GM23338 (cell line): ENCODE measurements at places on chromosomes 6 and 20.

- no peak for DNase-seq
These were observed 6.0 kb downstream of the CLPSL1 start for GRCh38 chr6:35786810-35787209.

DNA sequence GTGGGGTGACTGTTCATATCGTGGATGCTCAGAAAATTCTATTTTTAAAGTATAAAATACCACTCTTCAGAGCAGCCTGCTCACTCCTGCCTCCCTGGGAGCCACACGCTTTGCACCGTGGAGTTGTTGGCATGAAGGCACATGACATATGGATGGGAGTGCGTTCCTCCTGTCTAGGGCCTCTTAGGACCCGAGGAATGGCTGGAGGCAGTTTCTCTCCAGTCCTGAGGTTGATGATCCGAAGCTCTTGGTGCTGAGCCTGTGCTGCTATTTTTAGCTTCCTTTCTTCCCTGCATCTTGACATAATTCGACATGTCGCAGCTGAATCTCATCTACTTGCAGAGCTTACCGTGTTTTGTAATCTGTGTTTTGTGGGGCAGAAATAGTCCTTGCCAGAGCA, 73.9 kb downstream of the PHACTR3 start:
- no peak for DNase-seq

DNA sequence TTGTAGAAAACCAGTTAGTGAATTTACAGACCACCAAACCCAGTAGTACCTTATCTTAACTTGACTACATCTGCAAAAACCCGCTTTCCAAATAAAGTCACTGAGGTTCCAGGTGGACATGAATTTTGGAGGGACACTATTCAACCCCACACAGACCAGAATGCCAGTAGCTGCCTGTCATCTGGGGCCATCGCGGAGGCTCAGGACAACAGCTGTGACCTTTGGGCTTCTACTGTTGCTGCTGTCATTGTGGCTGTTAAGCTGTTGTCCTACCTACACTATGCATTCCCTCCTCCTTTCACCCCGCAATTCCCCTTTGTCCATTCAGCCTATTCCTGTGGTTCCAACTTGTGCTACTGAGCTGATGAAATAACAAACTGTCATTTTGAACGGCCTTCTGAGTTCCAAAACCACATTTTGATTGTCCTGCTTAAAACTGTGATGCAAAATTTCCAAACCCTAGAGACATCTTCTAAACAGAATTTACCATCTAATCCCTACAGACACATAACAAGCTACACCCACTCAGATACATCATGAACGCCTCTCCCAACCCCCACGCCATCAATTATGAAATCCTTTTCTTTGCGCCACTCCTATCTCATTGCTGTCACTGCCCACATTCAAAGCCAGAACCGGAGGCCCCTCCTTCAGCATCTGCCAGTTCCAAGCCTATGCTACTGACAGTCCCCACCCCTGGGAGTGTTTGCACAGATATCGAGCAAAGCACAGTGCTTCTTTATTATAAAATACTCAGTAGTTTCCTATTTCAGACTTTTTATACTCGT, 125.0 kb downstream of the C6orf118 start:
- DNase-seq = no peak

DNA sequence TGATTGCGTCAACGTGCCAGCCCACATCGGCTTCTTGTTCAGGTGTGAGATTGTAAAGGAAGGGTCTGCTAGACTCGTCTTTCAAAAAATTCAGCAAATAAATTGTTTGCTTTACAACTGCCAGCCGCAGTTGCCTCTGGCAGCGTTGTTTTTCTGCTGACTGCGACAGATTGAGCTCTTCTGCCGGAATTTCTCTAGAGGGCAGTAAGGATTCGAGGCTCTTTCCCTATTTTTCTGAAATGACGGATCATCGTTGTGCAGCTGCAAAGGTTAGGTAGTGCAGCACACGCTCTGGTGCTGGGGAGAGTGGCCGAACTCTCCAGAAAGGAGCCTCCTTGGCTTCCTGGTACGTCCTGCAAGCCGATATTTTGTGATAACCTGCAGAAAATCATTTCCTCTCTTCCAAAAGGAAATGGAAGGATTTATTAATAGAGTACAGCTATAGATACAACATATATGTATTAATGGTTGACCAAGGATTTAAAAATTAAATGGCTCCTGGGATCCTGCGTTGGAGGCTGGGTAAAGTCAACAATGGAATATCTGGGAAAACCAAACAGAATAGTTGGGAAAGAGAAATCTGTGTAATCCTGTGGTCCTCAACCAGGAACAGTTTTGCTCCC, 121.9 kb upstream of the ZFP64 start:
- DNase-seq = peak; percentile 79

DNA sequence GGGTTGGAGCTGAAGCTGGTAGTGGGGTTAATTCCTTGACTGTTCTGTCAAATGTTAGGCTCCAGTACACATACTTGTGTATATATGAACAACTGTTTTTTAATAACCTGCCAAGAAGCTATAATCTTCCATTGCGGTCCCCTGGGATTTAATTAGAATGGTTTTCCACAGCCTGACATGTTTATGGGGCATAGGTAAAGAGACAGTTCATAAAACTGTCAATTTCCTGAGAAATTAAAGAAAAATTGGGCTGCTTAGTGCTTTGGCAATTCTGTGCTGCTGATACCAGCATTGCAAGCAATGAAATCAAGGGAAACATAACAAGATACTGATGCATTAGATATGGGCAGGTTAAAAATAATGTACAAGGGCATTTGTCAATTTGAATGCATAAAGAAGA, 314.1 kb upstream of the SLC35B3 start:
- no peak for DNase-seq

DNA sequence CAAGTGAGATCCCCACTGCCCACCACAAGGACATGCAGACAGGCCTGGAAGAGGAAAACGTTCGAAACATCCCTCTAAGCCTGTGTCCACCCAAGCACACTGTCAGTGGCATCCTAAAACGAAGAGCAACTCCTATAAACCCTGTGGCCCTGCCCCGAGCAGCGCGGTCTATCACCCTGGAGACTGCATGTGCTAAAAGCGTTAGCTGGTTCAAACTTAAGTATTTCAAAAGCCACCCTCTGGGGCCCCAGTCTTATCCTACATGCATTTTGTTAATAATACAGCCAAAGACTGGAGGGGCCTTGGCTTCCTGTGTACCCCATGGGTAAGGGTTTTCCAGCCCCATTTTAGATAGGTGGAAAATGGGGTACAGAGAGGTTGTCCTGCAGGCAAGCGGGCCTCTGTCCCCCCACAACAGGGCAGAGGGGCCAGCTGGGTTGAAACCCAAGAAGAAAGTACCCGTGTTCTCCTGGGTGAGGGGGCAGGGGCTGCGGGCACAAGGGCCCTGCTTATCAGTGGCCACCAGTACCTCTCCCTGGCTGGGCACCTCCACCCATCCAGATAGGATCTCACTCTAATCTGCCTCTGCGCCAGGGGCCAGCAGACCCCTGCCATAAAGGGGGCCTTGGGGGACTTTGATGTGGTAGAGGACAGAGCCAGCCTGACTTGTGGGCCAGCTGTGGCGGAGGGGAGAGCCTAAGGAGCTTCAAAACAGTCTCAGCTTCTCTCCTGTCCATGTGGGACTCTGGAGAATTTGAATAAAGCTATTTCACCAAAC, 28.3 kb downstream of the PREX1 start:
- DNase-seq = no peak

DNA sequence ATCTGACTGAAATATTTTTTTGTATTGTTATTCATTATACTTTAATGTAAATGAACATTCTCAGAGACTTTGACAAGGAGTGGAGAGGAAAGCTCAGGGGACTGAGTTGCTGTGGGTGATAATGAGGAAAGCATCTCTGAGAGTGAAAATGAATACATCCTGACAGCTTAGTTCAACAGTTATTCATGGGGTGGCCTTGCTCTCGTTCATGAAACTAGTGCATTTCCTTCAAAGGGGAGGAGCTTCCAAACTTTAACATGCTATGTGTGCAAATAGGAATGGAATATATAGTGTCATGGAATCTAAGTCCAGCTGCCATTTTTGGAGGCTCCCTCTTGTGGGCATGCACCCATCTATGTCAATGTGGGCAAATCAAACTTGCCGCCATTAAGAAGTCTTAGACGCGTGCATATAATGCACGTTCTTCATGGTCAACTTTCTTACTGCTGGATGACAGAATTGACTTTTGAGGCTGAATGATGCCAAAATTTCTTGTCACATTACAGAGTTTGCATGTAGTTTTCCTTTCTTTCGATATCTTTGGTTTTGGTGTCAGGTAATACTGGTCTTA, 124.3 kb upstream of the TMEM170B start:
- no peak for DNase-seq
